ENCODE measurements at places on chromosomes 5 and 9.

- no peak for DNase-seq
Observed at GRCh38 chr5:88555674-88556073, 287.0 kb upstream of the TMEM161B start.

- no peak for DNase-seq
Observed at GRCh38 chr9:16074963-16075362, 522.1 kb downstream of the CCDC171 start.

GRCh38 chr5:20678814-20679298 lies 690.9 kb upstream of the CDH18 start:
- no peak for DNase-seq

GRCh38 chr9:112002131-112002846 lies 105.7 kb downstream of the UGCG start:
- no peak for DNase-seq

DNA sequence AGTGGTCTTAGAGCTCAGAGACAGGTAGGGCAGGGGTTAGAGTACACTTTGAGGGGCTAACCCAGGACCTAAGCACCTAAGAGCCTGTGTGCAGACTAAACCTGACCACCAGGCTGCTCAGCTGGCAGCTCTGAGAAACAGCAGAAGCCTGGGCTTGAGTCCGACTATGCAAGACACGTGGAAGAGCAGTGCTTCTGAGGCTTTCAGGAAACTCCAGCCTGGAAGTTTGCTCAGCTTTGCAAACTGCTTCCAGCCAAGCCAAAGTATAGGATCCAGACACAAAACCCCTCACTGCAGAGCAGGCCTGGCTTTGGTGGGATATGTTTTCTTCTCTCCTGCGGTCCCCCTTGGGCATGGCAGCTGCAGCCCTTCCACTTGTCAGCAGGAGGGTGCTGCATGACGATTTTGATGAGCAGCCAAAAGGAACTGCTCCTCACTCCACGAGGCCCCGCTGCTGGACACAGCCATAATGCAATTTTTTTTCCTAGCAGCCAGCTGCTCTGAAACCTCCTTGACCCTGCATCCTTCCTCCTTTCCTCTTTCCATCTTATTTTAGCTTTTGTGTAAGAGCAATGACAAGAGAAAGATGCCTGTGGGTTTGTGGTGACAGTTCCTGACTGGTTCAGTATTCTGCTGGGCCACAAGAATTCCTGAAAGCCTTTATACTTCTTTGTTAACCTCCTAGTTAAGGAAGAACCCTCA lies 123.1 kb downstream of the LIFR start:
- no peak for DNase-seq

DNA sequence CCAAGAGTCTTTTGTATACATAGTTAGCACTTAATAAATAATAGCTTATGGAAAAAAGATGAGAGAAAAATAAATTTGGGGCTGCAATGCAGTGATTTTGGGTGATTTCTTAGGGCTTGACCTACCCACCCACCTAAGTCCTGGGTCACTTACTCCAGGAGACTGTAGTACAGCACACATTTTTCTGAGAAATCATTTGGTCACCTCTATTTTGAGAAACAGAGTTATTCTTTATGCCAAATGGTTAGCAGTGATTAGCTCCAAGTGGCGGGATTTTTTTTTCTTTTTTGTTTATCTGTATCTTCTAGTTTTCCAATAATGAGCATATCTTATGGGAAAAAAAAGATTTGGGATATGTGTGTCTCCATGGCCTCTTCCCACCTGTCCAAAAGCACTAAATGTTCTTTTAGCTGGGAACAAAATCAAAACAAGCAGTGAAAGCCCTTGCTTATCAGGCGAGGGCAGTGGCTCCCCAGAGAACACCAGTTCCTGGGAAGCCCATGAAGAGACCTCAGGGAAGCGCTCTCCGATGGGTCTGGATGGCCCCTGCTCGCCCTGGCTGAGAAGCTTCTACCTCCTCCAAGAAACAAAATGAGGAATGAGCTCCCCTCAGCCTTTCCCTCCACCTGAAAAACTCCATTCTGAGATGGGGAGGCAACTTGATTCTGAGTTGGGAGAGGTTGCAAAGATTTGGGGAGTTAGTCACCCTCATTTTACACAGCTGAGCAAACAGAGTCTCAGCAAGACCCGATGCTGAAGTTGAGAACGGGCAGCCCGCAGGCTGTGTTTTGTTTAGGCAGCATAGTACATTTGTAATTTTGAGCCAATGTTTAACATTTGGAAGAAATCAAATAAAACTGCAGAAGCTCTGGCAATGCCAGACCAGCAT lies 69.9 kb downstream of the CYFIP2 start:
- DNase-seq = no peak

GRCh38 chr9:115349542-115349941 lies 231.6 kb upstream of the TNC start:
- no peak for DNase-seq

DNA sequence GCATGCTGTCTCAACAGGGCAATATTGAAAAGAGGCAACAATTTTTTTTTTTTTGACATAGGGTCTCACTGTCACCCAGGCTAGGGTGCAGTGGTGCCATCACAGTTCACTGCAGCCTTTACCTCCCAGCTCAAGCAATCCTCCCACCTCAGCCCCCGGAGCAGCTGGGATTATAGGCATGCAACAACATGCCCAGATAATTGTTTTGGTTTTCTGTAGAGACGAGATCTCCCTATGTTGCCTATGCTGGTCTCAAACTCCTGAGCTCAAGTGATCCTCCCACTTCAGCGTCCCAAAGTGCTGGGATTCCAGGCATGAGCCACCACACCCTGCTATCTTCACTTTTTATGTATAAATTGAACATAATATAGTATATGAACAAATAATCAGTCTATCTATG lies 47.6 kb downstream of the PRELID2 start:
- no peak for DNase-seq

- peak; percentile 10 for DNase-seq
Observed at GRCh38 chr5:143051244-143052058, 281.3 kb downstream of the ARHGAP26 start.

GRCh38 chr5:43664501-43665040 lies 61.6 kb downstream of the NNT start:
- no peak for DNase-seq

- no peak for DNase-seq
Observed at GRCh38 chr9:134916161-134916665, 1.5 kb downstream of the FCN1 start.

GRCh38 chr9:107707915-107708441 lies 218.4 kb upstream of the KLF4 start:
- DNase-seq = no peak

DNA sequence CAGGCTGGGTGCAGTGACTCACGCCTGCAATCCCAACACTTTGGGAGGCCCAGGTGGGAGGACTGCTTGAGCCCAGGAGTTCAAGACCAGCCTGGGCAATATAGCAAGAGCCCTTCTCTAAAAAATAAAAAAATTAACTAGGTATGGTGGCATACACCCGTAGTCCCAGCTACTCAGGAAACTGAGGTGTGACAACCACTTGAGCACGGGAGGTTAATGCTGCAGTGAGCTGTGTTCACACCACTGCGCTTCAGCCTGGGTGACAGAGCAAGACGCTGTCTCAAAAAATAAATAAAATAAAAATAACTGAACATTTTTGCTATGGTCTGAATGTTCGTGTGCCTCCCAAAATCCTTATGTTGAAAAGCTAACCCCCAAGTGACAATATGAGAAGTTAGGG lies 24.5 kb downstream of the AGTPBP1 start:
- no peak for DNase-seq

- DNase-seq = no peak
Observed at GRCh38 chr5:175354964-175355363, 89.0 kb downstream of the DRD1 start.

GRCh38 chr5:159582756-159583541 lies 252.7 kb upstream of the IL12B start:
- DNase-seq = no peak

DNA sequence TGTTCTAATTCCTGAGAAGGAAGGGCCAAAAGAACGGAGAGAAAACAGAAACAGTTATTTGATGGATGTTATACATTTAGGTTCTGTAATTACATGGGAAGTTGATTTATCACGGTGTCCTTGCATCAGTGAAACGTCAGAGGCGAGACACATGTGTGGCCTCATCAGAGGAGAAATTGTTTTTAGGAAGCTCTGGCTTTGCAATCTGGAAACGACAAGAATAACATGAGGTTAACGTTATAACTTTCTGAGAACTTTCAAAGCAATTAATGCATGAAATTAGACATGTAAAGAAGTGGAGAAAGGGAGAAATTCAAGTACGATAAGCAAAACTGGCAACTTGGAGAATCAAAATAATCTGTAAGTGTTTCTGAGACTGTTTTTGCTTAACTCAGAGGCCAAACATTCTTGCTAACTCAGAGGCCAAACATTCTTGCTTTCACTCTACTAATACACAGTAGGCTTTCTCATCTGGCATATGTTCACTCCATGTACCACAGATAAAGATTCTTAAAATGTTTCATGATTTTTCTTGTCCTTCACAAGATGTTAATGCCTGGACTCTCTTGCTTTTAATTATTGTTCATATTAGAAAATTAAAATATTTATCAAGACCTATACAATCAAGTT lies 933.0 kb downstream of the TLE4 start:
- no peak for DNase-seq

- no peak for DNase-seq
Observed at GRCh38 chr5:121691478-121691877, 160.2 kb upstream of the FTMT start.

GRCh38 chr5:169458221-169458620 lies 125.4 kb upstream of the SPDL1 start:
- DNase-seq = no peak

DNA sequence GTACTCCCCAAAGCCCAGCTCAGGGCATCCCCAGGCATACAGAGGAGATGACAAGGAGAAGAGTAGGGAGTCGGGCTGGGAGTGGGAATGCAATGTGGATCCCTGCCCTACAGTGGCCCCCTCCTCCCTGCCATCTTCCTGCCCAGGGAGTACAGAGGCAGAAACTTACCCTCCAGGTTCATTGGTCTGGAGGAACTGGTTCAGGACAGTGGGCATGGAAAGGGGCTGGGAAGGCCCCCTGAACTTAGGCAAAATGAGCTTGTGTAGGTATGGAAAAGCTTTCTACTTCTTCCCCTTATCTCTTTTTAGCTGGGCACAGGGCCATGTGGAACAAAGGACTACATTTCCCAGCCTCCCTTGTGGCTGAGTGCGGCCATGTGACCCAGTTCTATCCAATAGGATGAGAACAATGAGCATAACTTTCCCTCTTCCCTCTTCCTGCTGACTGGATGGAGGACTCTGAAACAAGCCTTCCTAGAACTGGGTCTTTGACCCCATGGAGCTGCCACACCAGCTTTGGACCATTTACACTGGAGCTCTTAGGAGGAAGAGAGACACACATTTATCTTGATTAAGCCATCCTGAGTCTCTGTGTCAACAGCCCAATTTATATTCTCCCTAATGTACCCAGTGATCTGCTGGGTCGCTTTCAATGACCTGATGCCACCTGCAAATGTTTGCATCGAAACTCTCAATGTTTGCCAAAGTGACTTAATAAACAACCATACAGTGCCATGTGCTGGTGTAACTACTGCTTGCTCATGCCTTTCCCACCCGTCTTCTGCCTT lies 25.0 kb upstream of the HMCN2 start:
- peak; percentile 33 for DNase-seq

DNA sequence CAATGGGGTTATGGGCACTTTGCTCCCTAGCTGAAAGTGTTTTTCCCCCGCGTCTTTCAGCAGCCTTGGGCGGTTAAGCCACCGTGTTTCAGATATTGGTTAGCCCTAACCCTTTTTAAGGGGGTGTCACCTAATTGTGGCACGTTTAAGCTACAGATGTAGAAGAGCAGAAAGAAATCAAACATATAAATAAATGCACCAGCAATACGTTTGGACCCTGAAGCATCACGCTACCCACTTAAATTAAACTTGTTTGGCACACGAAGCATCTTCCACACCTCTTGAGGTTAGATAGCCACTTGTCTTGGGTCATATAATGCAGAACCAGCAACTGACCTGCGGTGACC lies 768 bp downstream of the YTHDC2 start:
- no peak for DNase-seq
